Tibial nerve (tissue), 4 donors: ENCODE measurements at places on chromosomes 2 and 18. TPM values are rescaled to one million over a fixed set of nuclear protein-coding genes. Genes with fewer than 3 reads are reported as not detected.

The GAREM1 gene
- total RNA-seq = 32.1 TPM

The LINC00305 gene
- total RNA-seq = not detected

The ASXL3 gene
- 6.5 TPM for total RNA-seq

The AGXT gene
- total RNA-seq = not detected

The SS18 gene
- total RNA-seq = 125 TPM

The DNER gene
- total RNA-seq = 2.7 TPM

The SH2D6 gene
- not detected for total RNA-seq

The NDUFB3 gene
- total RNA-seq = 52.9 TPM

The STPG4 gene
- total RNA-seq = 2.6 TPM

GRCh38 chr2:217666338-217666737, 336.5 kb downstream of the TNS1 start:
- no peak for DNase-seq

DNA sequence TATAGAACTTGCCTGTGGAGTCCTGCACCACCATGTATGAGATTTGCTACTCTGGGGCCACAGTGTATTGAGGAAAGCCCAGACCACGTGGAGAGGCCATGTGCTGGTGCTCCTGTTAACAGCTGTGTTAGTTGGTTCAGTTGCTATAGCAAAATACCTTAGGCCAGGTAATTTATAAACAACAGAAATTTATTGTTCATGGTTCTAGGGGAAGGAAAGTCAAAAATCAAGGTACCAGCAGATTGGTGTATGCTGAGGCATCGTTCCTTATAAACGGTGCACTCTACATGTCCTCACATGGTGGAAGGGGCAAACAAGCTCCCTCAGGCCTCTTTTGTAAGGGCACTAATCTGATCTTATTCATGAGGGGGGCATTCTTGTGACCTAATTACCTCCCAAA, 272.3 kb upstream of the FBXO11 start:
- no peak for DNase-seq

- no peak for DNase-seq
Measured at GRCh38 chr18:26516964-26517363, 31.4 kb downstream of the KCTD1 start.

GRCh38 chr18:34576622-34577021, 133.5 kb upstream of the DTNA start:
- no peak for DNase-seq

DNA sequence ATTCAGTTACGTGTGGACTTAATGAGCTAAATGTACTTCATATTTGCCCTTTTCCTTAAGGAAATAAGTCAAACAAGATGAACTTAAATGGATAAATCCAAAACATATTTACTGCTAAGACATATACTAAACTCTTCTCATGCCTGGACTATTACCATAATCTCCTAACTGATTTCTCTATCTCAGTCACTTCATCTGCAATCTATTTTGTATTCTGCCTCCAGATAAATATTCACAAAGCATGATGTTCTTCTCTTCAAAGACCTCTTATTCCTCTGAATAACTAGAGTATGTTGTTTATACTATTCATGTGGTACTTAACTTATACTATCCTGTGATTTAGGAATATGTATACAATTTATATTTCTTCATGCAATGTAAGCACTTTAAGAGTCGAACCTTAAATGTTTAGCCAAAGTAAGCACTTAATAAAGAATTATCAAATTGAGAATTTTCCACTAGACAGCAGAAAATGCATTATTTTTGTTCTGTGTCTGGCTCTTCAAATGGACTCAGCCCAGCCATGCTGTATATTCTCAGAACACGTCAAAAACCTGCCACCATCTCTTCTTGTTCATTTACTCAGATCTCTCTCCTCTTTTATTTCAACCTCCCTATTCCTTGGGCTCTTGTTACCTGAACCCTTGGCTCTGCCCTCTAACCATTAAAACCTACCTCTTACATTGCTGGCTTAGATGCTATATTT, 79.9 kb upstream of the ARHGAP28 start:
- no peak for DNase-seq

DNA sequence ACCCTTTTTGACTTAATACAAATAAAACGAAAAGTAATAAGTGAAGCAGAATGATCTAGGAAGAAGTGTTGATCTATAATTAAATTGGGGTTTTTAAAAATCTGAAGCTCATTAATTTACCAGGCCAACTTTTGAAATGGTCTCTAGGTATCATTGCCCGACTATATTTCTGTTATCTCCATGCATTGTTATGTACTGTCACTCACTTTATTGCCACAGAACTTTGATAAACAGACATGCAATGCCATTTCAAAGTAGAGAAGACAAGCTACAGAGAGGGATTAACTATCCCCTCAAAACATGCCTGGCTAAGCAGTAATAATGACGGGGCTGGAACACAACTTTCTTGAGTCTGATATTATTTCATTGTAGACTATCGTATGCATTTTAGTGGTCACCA, 147.6 kb upstream of the ITGA4 start:
- no peak for DNase-seq

GRCh38 chr18:28176948-28177827, at the start of gene CDH2:
Gene CDH2 (minus strand): TSS chr18:28177130. CDS start chr18:28177022, 108 bp downstream.
- no peak for DNase-seq

DNA sequence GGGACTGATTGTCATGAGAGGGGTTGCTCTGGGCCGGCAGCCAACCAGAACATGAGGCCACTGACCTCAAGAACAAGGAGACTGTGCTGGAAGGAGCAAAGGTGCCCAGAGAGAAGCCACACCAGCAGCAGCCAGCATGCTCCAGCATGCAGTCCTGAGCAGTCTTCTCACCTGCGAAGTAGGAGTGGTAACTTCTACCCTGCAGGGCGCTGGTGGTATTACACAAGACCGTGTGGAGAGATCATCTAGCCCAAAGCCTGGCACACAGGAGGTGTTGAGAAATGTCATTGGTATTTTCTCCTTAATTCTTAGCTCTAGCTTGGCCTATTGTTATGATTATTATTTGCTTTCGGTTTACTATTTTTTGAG, 132.7 kb downstream of the TSN start:
- DNase-seq = no peak

DNA sequence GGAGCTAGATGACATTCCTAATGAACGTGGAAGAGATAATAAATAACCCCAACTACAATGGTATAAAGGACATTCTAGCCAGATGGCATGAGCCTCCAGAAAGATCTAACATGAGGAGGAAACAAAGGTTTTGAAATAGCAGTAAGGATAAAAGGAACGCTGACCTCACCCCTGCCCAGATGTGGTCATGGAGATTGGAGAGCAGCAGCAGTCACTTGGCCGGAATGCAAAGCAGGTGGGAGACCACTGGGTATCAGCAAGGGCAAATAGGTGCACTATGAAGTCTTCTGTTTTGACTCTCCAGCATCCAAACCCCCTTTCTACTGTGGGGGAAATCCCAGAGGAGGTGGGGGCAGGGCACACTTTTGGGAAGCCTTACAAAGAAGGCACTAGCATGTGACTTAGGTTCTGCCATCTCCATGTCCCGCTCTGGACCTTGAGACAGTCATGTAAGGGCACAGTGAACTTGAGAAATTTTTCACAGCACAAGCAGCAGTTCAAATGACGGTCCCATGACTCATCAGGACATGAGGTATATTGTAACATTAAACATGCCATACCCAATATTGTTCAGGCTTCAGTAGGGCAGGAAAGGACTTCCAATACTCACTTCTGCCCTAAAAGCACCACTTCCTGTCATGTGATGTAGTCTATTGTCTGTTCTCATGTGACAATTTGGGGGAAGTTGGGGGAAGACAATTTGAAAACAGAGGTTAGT, 55.2 kb downstream of the METTL4 start:
- DNase-seq = no peak

GRCh38 chr2:217399291-217399690, 539.4 kb upstream of the TNP1 start:
- no peak for DNase-seq

- DNase-seq = no peak
Measured at GRCh38 chr2:6967301-6967700, 50.1 kb downstream of the RNF144A start.

DNA sequence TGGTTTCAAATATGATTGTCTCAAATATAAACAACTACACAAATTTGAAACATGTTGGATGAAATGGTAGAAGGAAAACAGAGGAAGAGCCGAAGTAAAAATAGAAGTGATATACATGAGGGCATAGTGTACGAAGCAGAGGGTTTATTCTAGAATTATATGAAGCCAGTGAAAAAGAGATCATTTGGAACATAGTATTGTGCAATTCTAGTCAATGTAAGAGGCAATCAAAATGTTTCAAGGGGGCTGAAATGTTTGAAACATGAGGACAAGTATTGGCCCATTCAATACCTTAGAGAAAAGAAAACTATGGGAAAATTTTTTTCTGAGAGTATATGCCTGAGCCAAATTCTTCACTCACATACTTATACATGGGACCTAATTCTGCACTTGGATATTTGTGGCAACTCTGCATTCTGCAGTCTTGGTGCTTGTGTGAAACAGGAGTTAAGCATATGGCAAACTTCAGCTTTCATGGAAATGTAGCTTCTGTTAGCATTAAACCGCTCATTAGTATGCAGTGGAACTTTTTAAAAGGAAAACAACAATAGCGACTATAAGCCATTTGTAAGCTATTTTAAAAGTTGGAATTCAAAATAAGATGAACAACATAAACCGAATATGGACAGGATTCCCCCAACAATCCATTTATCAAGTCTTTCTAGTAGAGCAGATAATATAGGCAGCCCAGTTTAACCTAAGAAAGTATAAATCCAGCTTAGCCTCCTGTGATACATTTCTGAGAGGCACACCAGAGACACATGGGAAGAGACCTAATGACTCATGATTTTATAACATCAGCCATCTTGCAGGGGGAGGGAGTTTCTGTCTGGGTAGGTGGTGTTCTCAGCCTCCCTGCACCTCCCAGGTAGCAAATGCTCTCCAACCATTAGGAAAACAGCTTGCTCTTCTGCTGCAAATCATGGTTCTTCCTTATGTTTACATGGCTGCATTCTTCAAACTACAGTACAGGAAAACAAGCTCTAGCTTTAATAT, 197.8 kb downstream of the PAX3 start:
- DNase-seq = no peak

DNA sequence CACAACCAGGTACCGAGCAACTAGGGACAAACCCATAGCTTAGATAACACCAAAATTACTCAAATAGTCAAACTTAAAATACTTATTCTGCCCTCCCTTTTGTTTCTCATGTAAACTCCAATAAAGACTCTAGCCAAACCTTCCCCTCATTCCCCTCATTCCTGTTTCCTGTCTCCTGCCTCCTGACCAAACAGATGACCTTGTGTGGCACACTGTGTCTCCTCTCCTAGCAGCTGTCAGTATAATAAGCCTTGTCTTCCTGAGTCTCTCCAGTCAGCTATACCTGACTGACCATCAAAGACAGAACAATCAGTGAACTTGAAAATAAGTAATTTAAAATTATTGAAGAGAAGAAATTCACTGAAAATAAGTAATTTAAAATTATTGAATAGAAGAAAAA, 14.3 kb downstream of the SULT1C4 start:
- DNase-seq = no peak

DNA sequence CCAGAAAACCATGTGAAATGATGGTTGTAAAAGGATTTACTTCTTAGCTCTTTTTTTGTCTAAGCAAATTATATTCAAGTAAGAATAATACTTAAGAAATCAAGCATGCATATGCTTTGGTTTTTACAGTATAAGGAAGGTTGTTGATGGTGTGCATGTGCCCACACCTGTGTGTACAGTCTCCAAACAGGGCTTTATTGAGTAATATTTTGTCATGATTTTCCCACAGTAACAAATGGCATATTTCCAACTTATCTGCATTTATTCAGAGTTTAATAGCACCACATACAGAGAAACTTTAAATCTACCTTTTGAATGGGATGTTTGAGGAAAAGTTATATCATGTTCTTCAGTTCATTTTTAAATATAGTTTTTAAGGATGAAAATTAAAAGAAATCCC, 76.5 kb upstream of the DSG1 start:
- DNase-seq = no peak

DNA sequence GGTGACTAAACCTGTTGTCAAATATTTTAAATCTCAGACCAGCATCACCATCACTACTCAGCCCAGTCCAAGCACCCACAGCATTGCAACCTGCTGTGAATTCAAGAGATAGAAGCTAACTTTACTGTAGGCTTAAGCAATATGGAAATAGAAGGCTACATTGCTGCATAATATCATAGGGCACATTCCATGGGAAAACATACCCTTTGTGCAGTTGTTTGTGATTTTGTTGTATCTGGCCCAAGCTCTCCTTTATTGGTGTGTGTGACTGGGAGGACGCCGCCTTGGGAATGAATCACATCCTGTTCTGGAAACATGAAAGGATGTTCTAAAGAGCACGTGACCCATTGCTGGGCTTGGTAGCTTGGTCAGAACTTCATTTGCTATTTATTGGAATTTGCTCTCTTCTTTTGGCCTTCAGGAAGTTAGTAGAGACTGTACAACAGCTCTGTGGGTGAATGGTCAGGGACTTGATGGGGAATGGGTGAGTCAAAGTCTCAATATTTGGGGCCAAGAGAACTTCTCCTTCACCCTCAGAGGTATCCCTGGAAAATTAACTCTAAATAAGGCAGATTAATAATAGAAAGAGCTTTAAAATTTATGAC, 106.8 kb upstream of the SERPINE2 start:
- no peak for DNase-seq

GRCh38 chr2:204730603-204731002, 185.3 kb downstream of the PARD3B start:
- no peak for DNase-seq

GRCh38 chr2:12960671-12961070, 243.9 kb downstream of the TRIB2 start:
- no peak for DNase-seq

DNA sequence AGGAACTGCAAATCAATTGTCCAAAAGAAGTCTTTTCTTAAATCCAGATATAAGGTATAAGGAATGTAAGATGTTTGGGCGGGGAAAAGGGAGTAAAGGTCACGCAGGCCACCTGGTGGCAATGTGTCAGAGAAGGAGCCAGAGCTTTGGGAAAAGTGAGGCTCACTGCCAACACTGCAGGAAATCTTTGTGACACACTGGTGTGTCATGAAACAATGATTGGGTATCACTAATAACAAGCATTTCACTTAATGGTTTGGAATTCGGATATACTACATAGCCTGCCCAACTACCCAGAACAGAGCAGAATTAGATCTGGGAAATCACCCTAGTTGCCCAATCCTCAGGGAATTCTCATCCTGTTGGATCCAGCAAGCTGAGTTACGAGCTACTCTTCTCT, 61.0 kb downstream of the RBMS1 start:
- no peak for DNase-seq

DNA sequence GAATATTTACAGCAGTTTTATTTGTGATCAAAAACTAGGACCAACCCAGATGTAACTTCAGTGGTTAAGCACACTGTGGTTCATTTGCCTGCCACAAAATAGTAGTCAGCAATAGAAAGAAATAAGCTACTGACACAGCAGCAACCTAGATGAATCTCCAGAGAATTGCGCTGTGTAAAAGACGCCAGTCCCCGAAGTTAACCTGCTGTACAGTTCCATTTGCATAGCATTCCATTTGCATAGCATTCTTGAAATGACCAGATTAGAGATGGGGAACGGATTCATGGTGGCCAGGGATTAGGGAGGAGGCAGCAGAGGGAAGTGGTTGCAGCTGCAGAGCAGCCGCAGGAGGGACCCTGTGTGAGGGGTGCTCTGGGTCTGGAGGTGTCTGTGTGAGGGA, 39.3 kb upstream of the NFATC1 start:
- no peak for DNase-seq
